ENCODE measurements at places on chromosomes 2 and 18. TPM values are rescaled to one million over a fixed set of nuclear protein-coding genes. Genes with fewer than 3 reads are reported as not detected.

The SCN3A gene
- not detected for total RNA-seq

The LONRF2 gene
- not detected for total RNA-seq

The ZNF532 gene
- total RNA-seq: 44.6 TPM

The HOXD13 gene
- not detected for total RNA-seq

The CIDEA gene
- 3.9 TPM for total RNA-seq

The IDH1 gene
- total RNA-seq: 114 TPM

The MARCHF4 gene
- 0.72 TPM for total RNA-seq

The BCL2 gene
- 0.84 TPM for total RNA-seq

The MOGAT1 gene
- total RNA-seq: not detected
